ENCODE measurements at places on chromosomes 4 and X.

- no peak for DNase-seq
These were observed 23.6 kb downstream of the SH3BP2 start for GRCh38 chr4:2816401-2816954.

- DNase-seq: no peak
These were observed 672.9 kb downstream of the ADGRL3 start for GRCh38 chr4:61872983-61873382.

DNA sequence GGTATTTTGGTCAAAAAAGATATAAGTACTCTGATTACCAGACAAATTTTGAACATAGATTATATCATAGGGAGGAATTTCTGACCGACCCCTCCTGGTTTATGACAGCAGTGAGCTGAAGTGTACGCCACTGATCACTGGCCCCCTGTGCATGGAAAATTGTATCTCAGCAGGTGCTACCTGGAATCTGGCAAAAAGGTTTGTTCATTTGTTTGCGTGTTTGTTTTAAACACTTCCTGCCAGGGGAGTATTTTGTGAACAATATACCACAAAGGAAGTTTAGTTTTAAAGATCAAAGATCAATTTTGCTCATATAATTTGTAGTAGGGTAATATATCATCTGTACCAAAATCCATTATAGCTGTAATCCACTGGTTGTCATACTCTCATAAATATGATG, 219.7 kb upstream of the TENM3 start:
- DNase-seq: no peak

DNA sequence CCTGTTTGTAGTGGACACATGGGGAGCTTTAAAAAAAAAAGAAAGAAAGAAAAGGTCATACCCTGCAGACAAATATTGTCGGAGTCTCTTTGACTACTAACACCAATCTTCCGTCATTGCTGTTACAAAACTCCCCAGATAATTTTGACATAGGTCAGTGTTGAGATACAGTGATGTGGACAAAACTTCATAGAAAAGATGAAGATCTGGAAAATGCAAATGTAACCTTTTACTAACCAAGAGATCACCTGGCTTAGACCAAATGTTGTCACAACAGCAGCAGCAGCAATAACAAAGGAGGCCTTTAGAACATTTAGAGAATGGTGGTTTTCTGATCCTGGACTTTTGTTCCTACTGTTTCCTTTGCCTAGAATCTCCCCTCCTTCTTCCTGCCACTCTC, 8.1 kb upstream of the COMMD8 start:
- no peak for DNase-seq

GRCh38 chr4:76147454-76148141, 599 bp downstream of the NUP54 start:
- no peak for DNase-seq

DNA sequence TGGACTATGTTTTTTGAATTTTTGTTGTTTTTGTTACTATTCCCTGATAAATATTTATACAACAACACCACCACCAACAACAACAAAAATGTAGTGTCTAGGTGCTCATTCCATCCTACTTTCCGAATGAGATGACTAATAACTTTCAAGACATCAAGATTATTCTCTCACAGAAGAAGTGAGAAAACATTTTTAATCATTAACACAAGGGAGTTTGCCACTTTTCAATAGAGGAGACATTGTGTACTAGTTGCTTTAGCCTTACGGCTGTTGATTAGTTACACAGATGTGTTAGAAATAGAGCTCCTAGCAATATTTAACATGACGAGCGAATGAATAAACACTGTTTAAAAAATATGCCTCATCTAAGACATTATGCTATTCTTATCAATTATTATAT, 898.8 kb downstream of the C4orf33 start:
- no peak for DNase-seq

GRCh38 chrX:19748896-19749680, 138.3 kb downstream of the SH3KBP1 start:
- no peak for DNase-seq

DNA sequence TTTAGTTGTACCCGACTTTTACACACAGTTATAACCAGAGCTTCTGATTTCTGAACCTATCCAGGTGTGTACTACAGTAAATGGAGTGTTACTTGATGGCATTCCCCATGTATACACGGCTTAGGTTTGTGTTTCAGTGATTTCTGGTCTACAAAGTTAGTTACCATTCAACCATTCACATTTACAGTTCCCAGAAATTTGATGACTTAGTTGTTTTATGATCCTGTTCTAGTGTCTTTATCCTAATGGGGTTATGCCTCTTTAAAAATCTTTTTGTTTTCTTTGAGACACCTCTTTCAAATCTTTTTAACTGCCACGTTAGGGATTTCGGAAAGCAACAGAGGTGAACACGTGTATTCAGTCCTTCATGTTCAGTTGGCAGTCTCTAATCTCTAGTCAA, 23.4 kb downstream of the CPEB2 start:
- no peak for DNase-seq

- DNase-seq: no peak
These were observed 75.5 kb downstream of the NSUN7 start for GRCh38 chr4:40825014-40825838.

GRCh38 chr4:183416879-183417755, 27.3 kb upstream of the CDKN2AIP start:
- no peak for DNase-seq

- DNase-seq: no peak
These were observed 52.6 kb downstream of the SULT1B1 start for GRCh38 chr4:69707807-69708206.

GRCh38 chr4:77126809-77127208, 30.2 kb upstream of the CCNG2 start:
- no peak for DNase-seq

GRCh38 chrX:103727115-103727514, 16.4 kb downstream of the TMEM31 start:
- DNase-seq: no peak

- DNase-seq: no peak
These were observed 22.7 kb downstream of the UNC5C start for GRCh38 chr4:95526075-95526474.

DNA sequence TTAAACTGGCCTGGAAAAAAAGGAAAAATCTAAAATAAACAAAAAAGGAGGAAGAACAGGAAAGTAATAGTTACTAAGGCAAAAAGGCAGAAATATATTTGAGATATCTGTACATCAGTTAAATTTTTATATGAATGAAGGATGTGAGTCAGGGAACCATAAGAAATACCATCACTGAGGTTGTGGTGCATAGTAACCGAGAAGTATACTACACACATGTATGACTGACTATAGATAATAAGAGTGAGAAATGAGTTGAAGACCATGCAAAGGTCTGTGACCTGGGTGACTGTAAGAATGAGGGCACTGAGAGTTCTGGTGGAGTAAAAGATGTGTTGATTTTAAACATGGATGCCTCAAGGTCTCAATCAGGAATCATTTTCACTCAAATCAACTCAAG, 220.6 kb upstream of the FAM241A start:
- no peak for DNase-seq

GRCh38 chrX:108485960-108486359, 46.3 kb downstream of the COL4A5 start:
- DNase-seq: no peak

DNA sequence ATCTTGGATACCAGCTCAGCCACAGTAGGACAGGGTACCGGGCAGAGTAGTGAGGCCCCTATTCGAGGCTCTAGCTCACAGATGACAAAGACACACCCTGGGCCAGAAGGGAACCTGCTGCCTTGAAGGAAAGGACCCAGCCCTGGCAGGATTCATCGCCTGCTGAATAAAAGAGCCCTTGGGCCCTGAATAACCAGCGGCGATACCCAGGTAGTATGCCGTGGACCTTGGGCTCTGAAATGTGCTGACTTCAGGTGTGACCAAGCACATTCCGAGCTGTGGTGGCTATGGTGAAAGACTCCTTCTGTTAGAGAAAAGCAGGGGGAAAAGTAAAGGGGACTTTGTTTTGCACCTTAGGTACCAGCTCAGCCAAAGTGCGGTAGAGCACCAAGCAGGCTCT, 14.6 kb downstream of the MED14 start:
- no peak for DNase-seq

GRCh38 chr4:79201971-79202370, 123.9 kb downstream of the NAA11 start:
- DNase-seq: no peak

GRCh38 chr4:165583341-165583740, 204.5 kb downstream of the CPE start:
- DNase-seq: no peak

- DNase-seq: no peak
These were observed 252.4 kb downstream of the CFAP299 start for GRCh38 chr4:80587871-80588385.

GRCh38 chrX:111047575-111047974, 48.4 kb upstream of the PAK3 start:
- no peak for DNase-seq

DNA sequence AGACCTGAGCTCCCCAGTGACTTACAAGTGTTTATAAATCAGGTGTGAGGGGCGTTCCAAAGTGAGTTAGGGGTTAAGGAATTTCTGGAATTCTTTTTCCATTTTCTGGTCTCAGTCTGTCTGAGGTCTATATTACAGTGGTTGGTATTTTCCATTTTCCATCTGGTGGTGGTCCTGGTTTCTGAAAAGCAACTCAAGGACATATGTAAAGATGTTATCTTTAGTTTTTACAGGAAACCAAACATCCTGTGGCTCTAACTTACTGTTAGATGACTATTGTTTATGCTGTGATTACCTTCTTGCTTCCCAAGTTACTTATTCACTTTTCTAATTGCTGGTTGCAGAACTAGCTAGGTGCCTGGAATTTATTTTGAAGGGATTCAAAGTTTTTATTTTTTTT, 53.5 kb upstream of the IL21 start:
- DNase-seq: no peak

DNA sequence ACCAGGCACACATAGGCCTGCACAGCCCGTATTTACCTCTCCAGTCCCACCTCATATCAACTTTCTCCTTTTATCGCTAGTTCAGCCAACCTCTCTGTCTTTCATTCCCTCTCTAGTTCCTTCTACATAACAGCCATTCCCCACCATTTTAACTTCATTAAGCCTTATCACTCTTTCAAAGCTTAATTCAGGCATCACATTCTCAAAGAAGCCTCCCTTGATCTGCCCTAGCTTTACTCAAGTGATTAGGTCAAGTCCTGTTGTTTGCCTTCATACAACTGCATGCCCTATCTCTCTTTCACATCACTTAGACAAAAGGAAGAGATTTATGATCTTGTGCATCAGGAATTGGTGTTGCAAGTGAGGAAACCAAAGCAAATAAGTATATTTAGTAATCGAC, 74.2 kb downstream of the ALPK1 start:
- no peak for DNase-seq

GRCh38 chr4:75002381-75002780, 69.5 kb downstream of the PARM1 start:
- no peak for DNase-seq

DNA sequence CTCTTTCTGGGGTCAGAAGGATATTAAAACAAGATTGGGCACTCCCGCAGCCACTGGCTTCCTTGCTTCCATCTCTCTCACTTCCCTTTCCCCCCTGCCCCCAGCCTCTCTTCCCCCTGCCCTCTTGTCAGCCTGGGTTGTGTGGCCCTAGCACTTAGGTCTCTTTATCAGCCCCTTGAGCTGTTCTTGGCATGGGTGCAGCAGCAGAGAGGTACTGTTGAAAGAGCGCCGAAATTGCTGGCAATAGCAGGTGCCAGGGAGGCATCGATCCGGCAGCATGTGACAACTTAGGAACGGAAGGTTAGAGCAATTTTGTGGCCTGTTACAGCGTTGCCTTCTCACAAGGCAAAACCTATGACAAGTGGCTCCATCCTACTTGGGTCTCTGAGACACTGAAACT, 333.1 kb upstream of the IGFBP7 start:
- DNase-seq: no peak

DNA sequence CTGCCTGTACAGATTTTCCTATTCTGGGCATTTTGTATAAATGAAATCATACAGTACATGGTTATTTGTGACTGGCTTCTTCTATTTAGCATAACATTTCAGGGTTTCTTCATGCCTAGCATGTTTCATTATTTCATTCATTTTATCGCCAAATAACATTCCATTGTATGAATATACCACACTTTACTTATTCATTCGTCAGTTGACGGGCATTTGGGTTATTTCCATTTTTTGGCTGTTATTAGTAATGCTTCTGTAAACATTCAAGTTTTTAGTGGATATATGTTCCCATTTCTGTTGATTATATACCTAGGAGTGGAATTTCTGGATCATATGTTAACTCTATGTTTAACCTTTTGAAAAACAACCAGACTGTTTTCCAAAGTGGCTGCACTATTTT, 47.5 kb downstream of the INTS12 start:
- DNase-seq: no peak

DNA sequence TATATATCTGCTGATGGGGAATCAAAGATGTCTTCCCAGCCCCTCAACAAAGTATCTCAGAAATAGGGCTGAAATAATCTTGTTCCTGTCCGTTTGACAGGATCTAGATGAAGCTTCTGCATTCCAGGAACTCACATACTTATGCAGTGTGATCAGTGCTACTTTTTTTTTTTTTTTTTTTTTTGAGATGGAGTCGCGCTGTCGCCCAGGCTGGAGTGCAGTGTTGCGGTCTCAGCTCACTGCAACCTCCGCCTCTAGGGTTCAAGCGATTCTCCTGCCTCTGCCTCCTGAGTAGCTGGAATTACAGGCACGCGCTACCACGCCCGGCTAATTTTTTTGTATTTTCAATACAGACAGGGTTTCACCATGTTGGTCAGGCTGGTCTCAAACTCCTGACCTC, 36.4 kb downstream of the DHX15 start:
- no peak for DNase-seq

- no peak for DNase-seq
These were observed 21.1 kb downstream of the SLC25A53 start for GRCh38 chrX:104135677-104136076.

DNA sequence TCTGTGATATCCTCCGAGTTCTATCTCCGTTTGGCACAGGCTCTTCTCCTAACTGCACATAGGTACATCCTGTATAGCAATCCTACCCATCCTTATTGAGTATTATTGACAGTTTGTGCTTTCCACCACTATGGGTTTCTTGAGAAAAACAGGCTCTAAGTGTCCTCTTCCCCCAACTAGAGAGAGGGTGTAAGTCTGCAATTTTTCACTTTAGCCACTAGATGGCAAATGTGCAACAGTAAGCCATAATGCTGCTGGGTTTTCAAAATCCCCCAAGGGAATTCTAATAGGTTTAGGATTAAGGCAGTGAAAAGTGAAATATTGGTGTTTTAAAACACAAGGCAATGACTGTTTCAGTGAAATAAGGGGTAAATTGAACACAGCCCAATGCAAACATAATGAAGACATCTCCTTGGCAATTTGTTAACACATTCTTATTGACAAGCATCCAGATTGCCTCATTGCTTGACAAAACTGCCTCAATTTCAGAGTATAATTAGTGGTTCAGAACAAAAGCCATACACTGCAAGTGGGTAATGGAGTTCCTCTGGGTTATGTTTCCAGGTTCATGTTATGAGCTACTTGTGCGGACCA, 239.0 kb upstream of the HTR2C start:
- DNase-seq: no peak

DNA sequence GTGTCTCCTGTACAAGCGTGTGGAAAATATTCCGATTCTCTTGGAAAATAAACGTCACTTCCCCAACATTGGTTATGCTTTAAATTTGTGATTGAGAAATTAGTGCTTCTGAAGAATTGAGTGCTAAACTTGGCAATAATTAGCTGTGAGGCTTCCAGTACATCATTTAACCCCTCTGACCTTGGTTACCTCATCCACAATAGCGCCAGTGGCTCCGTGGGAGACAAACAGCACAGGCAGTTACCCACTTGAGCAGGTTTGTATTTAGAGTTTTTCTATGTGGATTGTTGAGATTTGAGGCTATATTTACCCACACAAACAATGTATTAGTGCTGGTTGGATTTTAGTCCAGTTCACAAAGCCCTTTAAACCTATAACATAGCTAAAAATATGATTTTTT, 476.5 kb downstream of the NKX6-1 start:
- DNase-seq: no peak
